ENCODE measurements at places on chromosomes 12 and 14.

GRCh38 chr14:100540141-100540925 lies 46.9 kb downstream of the BEGAIN start:
- no peak for DNase-seq

DNA sequence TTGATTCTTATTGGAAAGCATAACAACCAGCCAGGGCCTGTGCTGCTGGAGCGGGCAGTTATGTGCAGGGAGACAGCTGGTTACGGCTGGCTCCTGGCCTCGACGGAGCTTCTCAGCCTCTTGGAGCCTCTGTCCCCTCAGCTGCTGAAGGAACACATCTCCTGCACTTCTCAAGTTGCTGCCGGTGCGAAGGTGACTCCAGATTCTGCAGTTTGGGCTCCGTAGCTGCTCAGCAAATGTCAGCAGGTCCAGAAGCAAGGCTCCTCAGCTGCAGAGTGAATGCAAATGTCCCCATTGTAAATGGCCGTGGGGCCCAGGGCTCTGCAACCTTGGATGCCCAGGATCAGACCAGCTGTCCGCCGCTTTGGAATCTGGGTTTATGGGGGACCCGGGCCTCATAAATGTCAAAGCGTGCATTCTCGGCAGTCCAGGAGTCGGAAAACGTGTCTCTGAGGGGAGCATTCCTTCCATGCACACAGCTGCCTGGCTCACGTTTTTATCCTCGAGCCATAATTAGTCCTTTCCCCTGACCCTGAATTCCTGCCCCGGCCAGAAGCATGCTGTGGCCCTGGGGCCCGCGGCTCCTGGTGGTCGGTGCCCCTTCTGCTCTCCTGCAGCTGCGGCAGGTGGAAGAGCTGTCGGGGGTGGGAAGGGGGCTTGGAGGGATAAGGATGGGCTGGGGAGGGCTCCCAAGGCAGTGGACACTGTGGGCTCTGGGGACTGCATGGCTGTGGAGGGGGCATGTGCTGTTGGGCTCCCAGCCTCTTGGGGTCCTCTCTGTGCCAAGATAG lies 106.0 kb downstream of the KIF26A start:
- no peak for DNase-seq

GRCh38 chr14:25108959-25109358 lies 59.0 kb upstream of the STXBP6 start:
- no peak for DNase-seq

DNA sequence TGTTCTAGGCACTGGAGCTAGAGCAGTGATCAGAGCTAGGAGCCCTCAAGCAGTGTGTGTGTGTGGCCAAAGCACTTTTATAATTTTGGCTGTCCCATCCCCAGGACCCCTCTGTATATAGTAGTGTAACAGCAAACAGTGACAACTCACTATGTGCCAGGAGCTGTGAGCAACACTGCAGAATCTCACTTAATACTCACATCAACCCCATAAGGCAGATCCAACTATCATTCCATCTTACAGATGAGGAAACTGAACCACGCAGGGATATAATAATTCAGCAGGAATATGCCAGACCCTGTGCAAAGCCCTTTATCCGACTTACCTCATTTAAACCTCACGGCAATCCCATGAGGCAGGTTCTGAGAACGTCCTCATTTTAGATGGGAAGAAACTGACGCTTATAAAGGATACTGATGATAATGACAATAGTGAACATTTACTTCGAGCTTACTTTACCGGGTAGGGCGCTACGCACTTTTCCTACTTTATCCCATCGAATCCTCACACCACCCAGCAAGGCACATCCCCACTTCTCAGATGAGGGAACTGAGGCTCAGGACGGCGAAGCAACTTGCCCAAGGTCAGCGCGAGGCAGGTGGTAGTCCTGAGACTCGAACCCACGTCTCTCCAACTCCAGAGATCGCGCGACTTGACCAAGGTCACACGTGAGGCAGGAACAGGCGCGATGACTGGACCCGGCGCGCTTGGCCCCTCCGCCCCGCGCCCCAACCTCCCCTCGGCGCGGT lies 687 bp downstream of the RAB35 start:
- DNase-seq, result no peak

DNA sequence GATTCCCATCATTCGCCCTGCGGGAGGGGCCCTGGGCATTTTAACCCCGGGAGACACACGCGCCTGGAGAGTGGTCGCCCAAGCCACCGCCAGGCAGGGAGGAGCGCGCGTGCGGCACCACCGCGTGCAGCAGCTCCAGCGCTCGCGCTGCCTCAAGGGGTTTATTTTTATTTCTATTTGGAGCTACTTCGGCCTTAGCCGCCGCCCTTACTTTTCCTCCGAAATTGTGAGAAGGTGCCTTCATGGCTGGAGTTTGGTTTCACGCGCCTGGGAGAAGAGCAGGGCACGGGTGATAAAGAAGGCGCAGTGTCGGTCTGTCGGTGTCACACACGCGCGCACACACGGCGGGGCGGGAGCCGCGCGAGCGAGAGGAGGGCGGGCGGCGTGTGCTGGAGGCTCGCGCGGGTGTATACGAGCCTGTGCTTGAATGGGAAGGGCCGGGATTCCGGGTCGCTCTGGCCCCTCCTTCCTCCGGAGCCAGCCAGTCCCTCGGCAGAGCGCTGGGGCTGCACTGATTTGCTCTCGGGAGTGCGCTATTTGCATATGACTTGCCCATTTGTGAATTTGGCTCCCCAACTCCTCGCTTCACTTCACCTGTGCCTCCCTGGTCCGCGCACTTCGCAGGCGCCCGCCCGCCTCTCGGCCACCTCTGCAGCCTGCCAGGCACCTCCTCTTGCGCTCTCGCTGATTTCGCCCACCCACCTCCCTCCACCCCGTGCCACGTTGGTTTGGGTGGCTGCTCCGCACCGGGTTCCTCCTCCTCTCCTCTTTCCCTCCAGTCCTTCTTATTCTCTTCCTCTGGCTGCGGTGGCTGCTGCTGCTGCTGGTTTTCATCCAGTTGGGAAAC lies 932.3 kb downstream of the DIO2 start:
- DNase-seq, result no peak

DNA sequence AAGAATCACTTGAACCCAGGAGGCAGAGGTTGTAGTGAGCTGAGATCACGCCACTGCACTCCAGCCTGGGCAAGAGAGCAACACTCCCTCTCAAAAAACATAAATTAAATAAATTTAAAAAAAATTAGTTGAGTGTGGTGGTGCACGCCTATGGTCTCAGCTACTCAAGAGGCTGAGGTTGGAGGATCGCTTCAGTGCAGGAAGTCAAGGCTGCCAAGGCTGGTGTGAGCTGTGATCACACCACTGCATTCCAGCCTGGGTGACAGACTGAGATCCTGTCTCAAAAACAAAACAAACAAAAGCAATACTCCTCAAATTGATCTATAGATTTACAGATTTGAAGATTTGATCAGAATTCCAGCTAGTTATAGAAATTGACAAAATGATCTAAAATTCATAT lies 92.7 kb upstream of the RESF1 start:
- DNase-seq, result no peak

GRCh38 chr12:11022520-11022919 lies at the start of gene TAS2R19:
Gene TAS2R19, minus strand, starts transcription at chr12:11022620. Its CDS starts 49 bp downstream, at chr12:11022571.
- DNase-seq, result no peak

GRCh38 chr14:28323366-28323765 lies 443.2 kb upstream of the FOXG1 start:
- no peak for DNase-seq

GRCh38 chr14:73241481-73242165 lies 4.3 kb downstream of the PAPLN start:
- no peak for DNase-seq

- no peak for DNase-seq
Measured at GRCh38 chr14:68822132-68822651, 29.3 kb upstream of the ZFP36L1 start.

- no peak for DNase-seq
Measured at GRCh38 chr12:130469552-130469951, 131.9 kb downstream of the PIWIL1 start.

- no peak for DNase-seq
Measured at GRCh38 chr12:50613463-50613862, 108.7 kb downstream of the DIP2B start.

GRCh38 chr14:75141967-75142366 lies 15.1 kb upstream of the NEK9 start:
- DNase-seq, result no peak

GRCh38 chr14:56555921-56556570 lies 23.6 kb upstream of the TMEM260 start:
- no peak for DNase-seq

DNA sequence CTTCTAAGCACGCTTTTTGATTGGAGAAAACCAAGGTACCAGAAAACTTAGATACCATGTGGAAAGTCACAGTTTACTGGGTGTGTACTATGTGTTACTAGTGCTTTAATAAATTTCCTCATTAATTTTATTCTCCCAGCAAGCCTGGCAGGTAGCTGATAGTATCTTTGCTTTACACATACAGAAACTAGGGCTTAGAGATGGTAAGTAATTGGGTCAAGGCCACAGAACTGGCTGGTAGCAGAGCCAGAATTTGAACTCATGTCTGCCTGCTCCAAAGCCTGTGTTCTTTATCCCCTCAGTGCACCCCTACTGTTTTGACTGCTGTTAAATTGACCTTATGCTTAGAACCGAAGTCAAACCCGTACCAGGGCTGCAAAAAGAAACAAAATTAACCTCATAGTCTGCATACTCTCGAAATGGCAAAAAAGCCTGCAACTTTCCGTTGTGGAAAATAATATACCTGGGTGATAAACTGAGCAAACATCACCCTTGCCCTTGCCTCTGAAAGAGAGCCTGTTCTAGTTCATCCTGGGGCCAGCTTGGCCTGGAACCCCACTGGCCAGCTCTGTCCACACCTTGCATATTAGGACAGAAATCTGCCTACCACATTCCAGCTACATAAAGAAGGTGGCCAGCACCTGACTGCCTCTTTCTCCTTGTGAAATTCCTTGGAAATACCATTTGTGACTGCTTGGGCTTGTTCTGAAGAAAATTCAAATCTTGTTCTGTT lies 118.9 kb downstream of the ETV6 start:
- no peak for DNase-seq

GRCh38 chr12:52976574-52977071 lies 27.7 kb downstream of the KRT18 start:
- DNase-seq, result no peak

GRCh38 chr14:98458702-98459101 lies 813.3 kb downstream of the BCL11B start:
- no peak for DNase-seq

- no peak for DNase-seq
Measured at GRCh38 chr14:96016501-96017160, 22.5 kb upstream of the C14orf132 start.

- DNase-seq, result no peak
Measured at GRCh38 chr14:59339524-59340330, 125.5 kb downstream of the GPR135 start.

GRCh38 chr12:19052689-19053088 lies 76.8 kb upstream of the PLEKHA5 start:
- no peak for DNase-seq

DNA sequence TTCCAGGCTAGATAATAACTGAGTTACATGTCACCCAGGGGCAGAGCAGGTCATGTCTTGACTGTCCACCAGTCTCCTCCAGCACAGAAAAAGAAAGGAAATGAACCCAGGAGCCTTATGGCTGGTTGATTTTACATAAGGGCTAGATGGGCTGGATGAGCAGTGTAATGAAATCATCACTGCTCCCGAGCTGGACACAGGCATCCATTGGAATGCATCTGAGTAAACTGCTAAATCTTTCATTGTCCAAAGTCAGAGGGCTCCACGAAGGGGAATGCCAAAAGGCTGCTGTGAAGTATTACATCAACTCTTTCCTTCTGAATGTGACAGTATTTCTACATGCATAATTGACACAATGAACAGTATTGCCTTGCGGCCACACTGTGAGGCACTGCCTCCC lies 30.1 kb upstream of the TSPAN11 start:
- no peak for DNase-seq

GRCh38 chr12:106863189-106863588 lies 88.7 kb downstream of the RIC8B start:
- DNase-seq, result no peak

DNA sequence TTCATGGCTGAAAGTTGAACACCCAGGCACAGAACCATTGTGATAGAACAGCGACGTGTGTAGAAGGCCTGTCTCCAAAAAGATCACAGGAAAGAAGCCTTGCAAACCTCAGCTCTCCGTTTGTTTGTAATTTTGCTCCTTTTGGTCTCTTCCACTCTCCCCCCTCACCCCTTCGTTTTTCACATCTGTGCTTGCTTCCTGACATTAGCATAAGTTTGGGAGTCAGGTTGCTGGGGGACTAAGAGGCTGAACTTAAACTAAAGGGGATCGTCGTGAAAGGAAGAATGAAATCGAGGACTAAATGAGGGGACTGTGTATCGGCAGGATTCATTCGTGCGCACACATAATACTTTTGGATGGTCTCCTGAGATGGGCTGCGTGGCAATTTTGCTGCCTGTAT lies 200.6 kb downstream of the BCAT1 start:
- DNase-seq, result no peak

GRCh38 chr14:41605550-41606281 lies 960 bp upstream of the LRFN5 start:
- DNase-seq, result no peak

GRCh38 chr12:103846415-103846814 lies 5.4 kb upstream of the NT5DC3 start:
- no peak for DNase-seq

DNA sequence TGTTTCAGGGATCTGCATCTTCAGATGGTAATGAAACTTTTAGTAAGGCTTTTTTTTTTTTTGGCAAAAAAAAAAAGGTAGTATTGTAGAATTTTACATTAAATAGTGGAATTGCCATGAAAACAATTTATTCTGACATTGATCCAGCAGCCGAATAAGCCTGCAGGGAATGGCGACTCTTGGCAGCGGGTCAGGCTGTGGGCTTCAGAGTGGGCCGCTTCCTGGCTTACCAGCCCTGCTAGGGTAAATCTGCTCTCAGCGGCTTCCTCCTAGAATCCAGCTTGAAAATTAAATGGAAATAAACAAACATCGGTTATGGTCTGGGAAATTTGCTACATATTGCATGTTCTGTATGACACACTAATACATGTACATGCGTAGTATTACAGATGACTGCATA lies 34.8 kb downstream of the SFSWAP start:
- DNase-seq, result no peak

DNA sequence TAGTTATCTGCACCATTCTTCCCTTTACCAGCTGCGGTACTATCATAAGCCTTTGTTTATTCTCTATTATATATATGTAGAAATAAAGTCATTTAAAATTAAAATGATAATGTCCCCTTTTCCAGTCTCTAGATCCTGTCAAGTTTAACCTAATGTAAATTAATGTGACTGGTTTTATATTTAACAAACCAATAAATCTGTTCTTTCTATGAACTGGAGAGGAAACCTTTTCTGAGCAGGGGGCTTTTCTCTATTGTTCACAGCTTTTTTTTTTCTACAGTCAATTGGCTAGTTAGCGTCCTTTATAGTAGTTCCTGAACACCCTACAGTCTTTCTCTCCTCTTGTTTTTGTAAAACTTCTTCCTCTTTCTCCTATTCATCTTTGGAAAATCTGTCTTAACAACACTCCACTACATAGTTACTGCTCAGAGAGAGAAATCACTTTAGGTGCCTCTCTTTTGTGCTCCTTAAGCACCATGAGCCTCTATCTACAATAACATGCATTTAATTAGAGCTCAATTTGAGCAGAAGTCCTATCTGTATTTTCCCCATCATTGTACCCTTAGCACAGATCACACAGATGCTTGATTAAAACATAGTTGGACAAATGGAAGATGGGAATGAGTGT lies 332.6 kb upstream of the SYT1 start:
- DNase-seq, result no peak

Measured in CMK (cell line).